ENCODE measurements at places on chromosomes 11 and 22.
A peak's percentile ranks its signal among the peaks of the same experiment; 100 is the strongest.

DNA sequence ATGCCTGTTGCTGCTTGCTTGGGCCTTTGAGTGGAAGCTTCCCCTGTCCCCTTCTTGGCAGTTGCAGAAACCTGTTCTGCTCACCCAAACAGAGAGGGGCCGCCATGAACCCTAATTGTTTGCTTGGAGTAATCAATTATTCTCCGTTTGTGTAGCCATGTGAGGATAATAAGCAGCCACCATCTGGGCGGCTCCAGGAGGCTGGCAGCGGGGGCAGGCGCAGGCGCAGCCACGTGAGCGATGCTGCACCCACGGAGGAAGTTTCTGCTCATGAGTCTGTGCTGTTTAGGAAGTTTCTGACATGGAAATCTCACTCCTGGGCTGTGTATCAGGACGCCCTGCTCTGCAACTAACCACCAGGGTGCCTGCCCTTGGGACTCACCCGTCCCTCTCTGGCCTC lies 90.1 kb downstream of the MPPED1 start:
- peak; percentile 38 for DNase-seq

- no peak for DNase-seq
Measured at GRCh38 chr11:75432911-75433321, at the start of gene KLHL35. Gene KLHL35, minus strand, starts transcription at chr11:75433203. Its CDS starts 2,574 bp downstream, at chr11:75430629.

DNA sequence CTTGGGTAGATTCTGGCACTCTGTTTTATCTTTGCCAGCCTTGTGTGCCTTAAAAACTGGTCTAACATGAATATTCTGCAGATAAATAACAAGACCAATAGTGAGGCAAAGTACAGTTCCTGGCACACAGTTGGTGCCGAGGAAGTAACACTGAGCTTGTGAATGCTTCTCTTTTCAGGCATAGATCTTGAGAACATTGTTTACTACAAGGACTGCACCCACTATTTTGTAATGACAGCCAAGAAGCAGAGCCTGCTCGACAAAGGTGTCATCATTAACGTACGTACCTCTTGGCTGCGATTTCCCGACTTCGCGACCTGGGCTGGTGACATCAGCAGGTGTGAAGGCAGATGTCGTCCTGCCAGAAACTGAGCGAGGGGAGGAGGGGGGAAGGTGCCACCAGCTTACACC lies 105.7 kb downstream of the MICAL2 start:
- no peak for DNase-seq

- DNase-seq: no peak
Measured at GRCh38 chr22:44845796-44846720, 93.7 kb downstream of the ARHGAP8 start.

DNA sequence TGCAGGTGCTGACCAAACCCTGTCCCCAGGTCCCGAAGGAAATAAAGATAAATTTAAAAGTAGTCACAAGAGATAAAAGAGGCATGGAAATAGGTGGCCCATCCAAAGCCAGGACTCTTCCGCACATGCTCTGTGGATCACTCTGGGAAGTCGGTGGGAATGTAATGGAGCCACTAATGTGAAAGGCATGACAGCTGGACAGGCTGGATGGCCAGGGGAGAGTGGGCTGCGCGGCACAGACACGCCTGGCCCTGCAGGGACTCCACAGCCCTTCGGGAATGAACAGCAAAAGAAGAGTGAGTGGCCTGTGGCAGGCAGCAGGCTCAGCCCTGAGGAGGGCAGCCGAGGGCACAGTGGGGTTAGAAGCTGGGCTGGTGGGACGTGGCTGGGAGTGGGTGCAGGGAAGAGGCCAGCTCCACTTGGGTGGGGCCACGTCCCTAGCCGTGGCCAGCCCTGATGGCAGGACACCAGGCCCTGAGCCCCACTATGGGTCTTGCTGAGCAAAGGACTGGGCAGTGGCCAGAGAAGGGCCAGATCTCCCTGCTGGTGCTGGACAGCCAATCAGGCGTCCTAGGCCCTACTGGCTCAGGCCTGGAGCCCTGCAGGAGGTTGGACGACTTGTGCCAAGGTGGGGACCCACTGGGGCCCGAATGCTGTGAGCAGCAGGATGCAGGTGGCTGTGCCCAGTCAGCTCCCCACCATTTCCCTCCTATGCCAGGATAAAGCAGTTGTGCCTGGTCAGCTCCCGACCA lies 31.3 kb upstream of the GNB1L start:
- DNase-seq: peak; percentile 72

GRCh38 chr11:848380-848931 lies 5.8 kb downstream of the TSPAN4 start:
- DNase-seq: no peak
